Breast epithelium (tissue), 4 donors: ENCODE measurements at places on chromosomes 7 and 10.
A peak's percentile ranks its signal among the peaks of the same experiment; 100 is the strongest.

- no peaks in the 10 kb centered on the region for H3K4me1 ChIP-seq
- no peak for DNase-seq
- no peaks in the 10 kb centered on the region for H3K27me3 ChIP-seq
- H3K4me3 ChIP-seq = no peak overlapping the region
- H3K36me3 ChIP-seq = no peaks in the 10 kb centered on the region
Measured at GRCh38 chr7:13882051-13882450, 107.4 kb downstream of the ETV1 start.

DNA sequence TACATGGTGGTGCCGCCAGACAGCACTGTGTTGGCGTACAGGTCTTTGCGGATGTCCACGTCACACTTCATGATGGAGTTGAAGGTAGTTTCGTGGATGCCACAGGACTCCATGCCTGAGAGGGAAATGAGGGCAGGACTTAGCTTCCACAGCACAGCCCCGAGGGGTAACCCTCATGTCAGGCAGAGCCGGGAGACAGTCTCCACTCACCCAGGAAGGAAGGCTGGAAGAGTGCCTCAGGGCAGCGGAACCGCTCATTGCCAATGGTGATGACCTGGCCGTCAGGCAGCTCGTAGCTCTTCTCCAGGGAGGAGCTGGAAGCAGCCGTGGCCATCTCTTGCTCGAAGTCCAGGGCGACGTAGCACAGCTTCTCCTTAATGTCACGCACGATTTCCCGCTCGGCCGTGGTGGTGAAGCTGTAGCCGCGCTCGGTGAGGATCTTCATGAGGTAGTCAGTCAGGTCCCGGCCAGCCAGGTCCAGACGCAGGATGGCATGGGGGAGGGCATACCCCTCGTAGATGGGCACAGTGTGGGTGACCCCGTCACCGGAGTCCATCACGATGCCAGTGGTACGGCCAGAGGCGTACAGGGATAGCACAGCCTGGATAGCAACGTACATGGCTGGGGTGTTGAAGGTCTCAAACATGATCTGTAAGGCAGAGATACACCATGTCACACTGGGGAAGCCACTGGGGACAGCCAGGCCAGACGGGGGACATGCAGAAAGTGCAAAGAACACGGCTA is 104.6 kb upstream of the TNRC18 start:
- no peaks in the 10 kb centered on the region for H3K4me1 ChIP-seq
- H3K27me3 ChIP-seq = no peaks in the 10 kb centered on the region
- peak overlapping the region; percentile 100 for H3K27ac ChIP-seq
- no peak for DNase-seq
- peak overlapping the region; percentile 86 for H3K4me3 ChIP-seq

DNA sequence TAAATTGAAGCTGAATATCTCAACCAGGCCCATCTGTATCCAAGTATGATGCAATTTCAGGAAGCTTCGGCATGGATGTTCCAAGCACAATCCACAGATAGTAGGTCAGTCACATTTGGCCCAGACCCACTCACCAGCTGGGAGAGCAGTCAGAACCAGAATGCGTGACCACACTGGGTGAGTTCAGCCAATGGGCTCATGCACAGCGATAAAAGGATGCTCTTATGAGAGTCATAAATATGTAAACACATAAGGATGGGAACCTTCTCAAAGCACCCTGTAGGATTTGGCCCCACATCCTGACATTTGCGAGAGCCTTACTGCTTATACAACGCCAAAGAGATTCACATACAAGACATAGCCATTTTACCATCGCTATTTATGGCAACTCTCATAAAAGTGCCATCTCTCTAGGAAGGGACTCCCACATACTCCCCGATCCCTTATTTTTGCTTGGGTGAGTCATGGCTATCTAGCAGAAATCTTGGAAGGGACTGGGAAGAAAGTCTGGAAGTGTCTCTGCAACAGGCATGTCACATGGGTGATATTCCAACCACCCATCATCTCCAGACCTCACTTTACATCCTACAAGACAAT is 3.0 kb downstream of the AFAP1L2 start:
- no peak overlapping the region for H3K4me3 ChIP-seq
- H3K27me3 ChIP-seq = no peaks in the 10 kb centered on the region
- peak; percentile 73 for DNase-seq
- H3K27ac ChIP-seq = peak overlapping the region; percentile 83
- no peaks in the 10 kb centered on the region for H3K36me3 ChIP-seq
- H3K4me1 ChIP-seq = no peaks in the 10 kb centered on the region

DNA sequence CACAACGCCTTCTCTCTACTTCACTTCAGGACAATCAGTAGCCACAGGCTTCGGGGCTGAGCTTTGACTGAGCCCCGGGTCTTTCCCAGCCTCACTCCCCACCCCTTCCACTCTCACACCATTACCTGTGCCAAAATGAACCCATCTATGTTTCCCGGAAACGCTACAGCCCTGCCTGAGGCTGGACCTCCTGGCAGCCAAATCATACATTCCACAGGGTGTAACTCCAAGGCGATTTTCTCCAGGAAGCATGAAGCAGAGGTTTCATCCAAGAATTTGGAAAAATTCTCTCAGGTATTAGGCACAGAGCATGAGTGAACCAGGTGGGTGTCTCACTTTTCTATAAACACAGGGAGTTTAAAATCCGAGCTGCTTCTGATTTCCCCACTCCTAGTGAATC is 286.3 kb downstream of the TNS3 start:
- DNase-seq = no peak
- H3K27me3 ChIP-seq = no peaks in the 10 kb centered on the region
- no peak overlapping the region for H3K27ac ChIP-seq

DNA sequence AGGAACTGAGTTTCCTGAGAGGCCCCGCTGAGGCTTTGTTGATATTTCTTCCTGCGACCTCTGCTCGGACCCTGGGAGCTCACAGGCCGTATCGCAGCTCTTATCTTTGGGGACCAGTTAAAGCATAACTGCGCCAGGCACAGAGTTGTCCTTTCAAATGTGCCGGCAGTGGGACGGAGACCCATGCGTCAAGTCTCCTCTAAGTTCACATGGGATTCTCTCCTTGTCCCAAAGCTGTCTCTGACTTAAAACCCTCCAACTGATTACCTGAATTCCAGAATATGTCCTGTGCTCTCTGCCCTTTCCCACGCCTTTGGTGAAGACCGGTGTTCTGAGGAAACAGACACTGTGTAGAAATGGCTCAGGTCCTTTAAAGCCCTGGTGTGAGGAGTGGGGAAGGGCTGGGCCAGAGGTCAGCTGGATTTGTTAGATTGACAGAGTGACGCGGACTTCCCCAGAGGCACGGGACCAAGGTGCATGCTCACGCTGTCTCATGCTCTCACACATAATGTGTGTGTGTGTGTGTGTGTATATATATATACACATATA is 169.8 kb downstream of the EGFR start:
- H3K27me3 ChIP-seq = no peaks in the 10 kb centered on the region
- H3K36me3 ChIP-seq = no peaks in the 10 kb centered on the region
- H3K27ac ChIP-seq = no peak overlapping the region

DNA sequence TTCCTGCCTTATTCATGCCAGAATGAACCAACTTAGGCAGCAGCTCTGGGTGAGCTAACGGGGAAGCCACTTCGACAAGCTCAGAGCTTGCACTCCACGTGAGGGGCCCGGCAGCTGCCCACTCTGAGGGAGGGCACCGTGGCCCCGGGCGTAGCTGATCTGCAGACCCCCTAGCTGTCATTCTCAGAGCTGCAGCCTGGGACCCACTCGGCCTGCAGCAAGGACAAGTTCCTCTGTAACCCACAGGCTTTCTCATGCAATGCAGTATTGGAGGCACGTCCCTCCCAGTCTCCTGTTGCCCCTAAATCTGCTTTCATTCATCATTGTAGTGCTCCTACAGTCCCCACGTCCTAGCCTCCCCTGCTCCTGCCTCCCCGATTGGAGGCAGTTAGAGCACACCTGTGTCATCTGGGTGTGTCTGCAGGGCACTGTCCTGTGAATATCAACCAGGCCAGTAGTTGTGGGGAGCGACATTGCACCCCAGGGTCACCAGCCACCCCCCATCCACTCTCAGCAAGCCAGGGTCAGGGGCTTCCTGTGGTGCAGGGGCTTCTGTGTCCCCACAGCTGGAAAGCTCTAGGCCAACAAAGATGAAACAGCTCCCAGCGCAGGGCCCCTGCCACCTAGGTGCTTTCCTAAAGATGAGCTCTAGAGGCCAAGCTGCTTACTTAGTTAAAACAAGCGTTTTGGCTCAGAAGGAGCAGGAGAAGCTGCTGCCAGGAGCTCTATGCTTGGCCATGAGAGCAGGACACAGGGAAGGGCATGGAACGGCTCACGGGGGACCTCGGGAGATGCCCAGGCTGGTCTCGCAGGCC is 333.6 kb downstream of the ADARB2 start:
- H3K27me3 ChIP-seq = peaks cover 20% of the 10 kb centered on the region
- H3K27ac ChIP-seq = no peak overlapping the region
- H3K36me3 ChIP-seq = no peaks in the 10 kb centered on the region
- H3K4me3 ChIP-seq = no peak overlapping the region
- DNase-seq = no peak

GRCh38 chr7:11232462-11232861 is 258.8 kb downstream of the PHF14 start:
- no peaks in the 10 kb centered on the region for H3K36me3 ChIP-seq
- DNase-seq = no peak
- H3K27me3 ChIP-seq = no peaks in the 10 kb centered on the region
- no peaks in the 10 kb centered on the region for H3K4me1 ChIP-seq
- H3K27ac ChIP-seq = no peak overlapping the region

DNA sequence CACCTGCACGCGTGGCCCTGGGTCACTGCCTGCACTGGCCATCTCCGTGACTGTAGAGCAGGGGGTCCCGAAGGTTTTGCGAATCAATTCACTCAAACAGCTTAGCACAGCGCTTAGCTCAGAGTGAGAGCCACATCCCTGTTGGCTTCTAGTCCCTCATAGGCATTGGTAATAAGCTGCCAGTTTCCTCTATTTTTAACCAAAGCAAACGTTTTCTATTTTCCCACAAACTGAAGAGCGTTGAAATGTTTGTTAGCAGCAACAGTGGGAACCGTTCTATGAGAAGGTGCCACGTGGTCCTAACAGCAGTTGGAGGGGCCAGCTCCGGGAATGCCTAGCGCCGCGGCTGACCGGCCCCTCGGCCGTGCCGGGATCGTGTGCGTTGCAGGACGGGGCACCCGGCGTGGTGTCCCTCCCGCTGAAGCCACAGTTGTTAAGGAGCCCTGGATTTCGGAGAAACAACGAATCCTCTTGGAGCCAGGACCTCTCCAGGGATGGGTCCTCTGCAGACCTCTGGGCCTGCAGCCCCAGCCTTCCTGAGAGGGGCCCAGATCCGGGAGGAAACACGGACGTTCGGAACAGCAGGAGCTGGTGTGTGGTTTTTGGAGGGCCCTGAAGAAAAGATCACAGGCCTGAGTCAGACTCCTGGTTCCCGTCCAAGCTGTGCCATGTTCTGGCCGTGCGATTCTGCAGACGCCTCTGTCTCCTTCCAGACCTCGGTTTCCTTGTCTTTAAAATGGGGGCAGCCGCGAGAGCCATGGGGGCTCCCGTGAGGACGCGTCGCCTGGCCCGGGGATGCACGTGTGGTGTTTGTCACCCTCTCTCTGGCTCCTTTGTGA is 40.3 kb downstream of the FAM20C start:
- no peaks in the 10 kb centered on the region for H3K36me3 ChIP-seq
- no peaks in the 10 kb centered on the region for H3K27me3 ChIP-seq
- H3K27ac ChIP-seq = peak overlapping the region; percentile 89
- DNase-seq = no peak

- H3K27me3 ChIP-seq = no peaks in the 10 kb centered on the region
- H3K4me1 ChIP-seq = no peaks in the 10 kb centered on the region
- no peak overlapping the region for H3K27ac ChIP-seq
- no peak for DNase-seq
- H3K4me3 ChIP-seq = no peak overlapping the region
- no peaks in the 10 kb centered on the region for H3K36me3 ChIP-seq
Measured at GRCh38 chr10:85224366-85224940, 896.1 kb downstream of the CCSER2 start.

- no peak for DNase-seq
- no peaks in the 10 kb centered on the region for H3K36me3 ChIP-seq
- H3K27me3 ChIP-seq = no peaks in the 10 kb centered on the region
- no peak overlapping the region for H3K4me3 ChIP-seq
- no peak overlapping the region for H3K27ac ChIP-seq
Measured at GRCh38 chr10:47107007-47107747, 192.8 kb upstream of the GDF10 start.

GRCh38 chr7:131765575-131765974 is 209.1 kb upstream of the PODXL start:
- no peak for DNase-seq
- no peak overlapping the region for H3K27ac ChIP-seq
- H3K27me3 ChIP-seq = peaks cover 25% of the 10 kb centered on the region

GRCh38 chr7:94556028-94556427 is 46.4 kb downstream of the CASD1 start:
- DNase-seq = no peak
- no peak overlapping the region for H3K27ac ChIP-seq
- no peaks in the 10 kb centered on the region for H3K27me3 ChIP-seq
- H3K4me1 ChIP-seq = no peaks in the 10 kb centered on the region
- H3K4me3 ChIP-seq = no peak overlapping the region

- H3K27me3 ChIP-seq = no peaks in the 10 kb centered on the region
- H3K4me3 ChIP-seq = no peak overlapping the region
- H3K36me3 ChIP-seq = no peaks in the 10 kb centered on the region
- no peaks in the 10 kb centered on the region for H3K4me1 ChIP-seq
Measured at GRCh38 chr7:66847879-66848790, 72.9 kb upstream of the TMEM248 start.
